ENCODE measurements at places on chromosomes 3 and 15. TPM values are rescaled to one million over a fixed set of nuclear protein-coding genes. Genes with fewer than 3 reads are reported as not detected.

- no peaks in the 10 kb centered on the region for H3K36me3 ChIP-seq
- H3K4me1 ChIP-seq, result peaks cover 6% of the 10 kb centered on the region
- H3K27ac ChIP-seq, result no peak overlapping the region
- DNase-seq, result no peak
- H3K27me3 ChIP-seq, result no peaks in the 10 kb centered on the region
Measured at GRCh38 chr15:39743611-39744010, 39.0 kb downstream of the FSIP1 start.

- no peaks in the 10 kb centered on the region for H3K27me3 ChIP-seq
- no peaks in the 10 kb centered on the region for H3K36me3 ChIP-seq
- no peak overlapping the region for H3K4me3 ChIP-seq
- H3K27ac ChIP-seq, result no peak overlapping the region
- no peaks in the 10 kb centered on the region for H3K4me1 ChIP-seq
- no peak for DNase-seq
Measured at GRCh38 chr3:43970920-43971319, 270.8 kb upstream of the TOPAZ1 start.

GRCh38 chr15:69593981-69594966 lies 141.7 kb downstream of the RPLP1 start:
- no peak overlapping the region for H3K27ac ChIP-seq
- H3K36me3 ChIP-seq, result no peaks in the 10 kb centered on the region
- peaks cover 20% of the 10 kb centered on the region for H3K4me1 ChIP-seq
- H3K4me3 ChIP-seq, result no peak overlapping the region

GRCh38 chr3:113204371-113204770 lies 7.0 kb upstream of the BOC start:
- no peaks in the 10 kb centered on the region for H3K4me1 ChIP-seq
- no peak overlapping the region for H3K27ac ChIP-seq
- no peaks in the 10 kb centered on the region for H3K27me3 ChIP-seq
- DNase-seq, result no peak
- H3K4me3 ChIP-seq, result no peak overlapping the region

IL5RA gene
- total RNA-seq, result 12.4 TPM

FAM107A gene
- total RNA-seq, result not detected

GRCh38 chr3:102715030-102715697 lies 280.3 kb downstream of the ZPLD1 start:
- no peaks in the 10 kb centered on the region for H3K36me3 ChIP-seq
- no peak overlapping the region for H3K27ac ChIP-seq
- no peak overlapping the region for H3K4me3 ChIP-seq
- no peaks in the 10 kb centered on the region for H3K4me1 ChIP-seq

LARP6 gene
- total RNA-seq, result not detected

DNA sequence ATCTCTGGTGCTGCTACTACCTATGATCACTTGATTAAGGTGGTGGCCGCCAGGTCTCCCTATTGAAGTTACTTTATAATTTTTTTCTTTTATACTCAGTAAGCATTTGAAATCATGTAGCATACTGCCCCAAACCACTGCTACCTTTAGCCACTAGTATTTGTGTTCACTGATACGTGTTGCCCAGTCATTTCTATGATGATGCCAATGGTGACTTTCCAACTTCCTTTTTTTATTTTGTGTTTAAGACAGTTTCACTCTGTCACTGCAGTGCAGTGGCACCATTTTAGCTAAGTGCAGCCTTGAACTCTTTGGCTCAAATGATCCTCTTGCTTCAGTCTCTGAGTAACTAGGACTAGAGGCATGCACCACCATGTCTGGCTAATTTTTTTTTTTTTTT lies 598.2 kb downstream of the NAALADL2 start:
- no peak for DNase-seq
- no peaks in the 10 kb centered on the region for H3K27me3 ChIP-seq
- H3K36me3 ChIP-seq, result no peaks in the 10 kb centered on the region
- H3K4me3 ChIP-seq, result no peak overlapping the region
- H3K4me1 ChIP-seq, result no peaks in the 10 kb centered on the region
- no peak overlapping the region for H3K27ac ChIP-seq

ERICH6 gene
- total RNA-seq, result 3.6 TPM

ANKUB1 gene
- not detected for total RNA-seq

GRCh38 chr3:190562866-190563510 lies 49.1 kb downstream of the IL1RAP start:
- H3K27ac ChIP-seq, result no peak overlapping the region
- no peak overlapping the region for H3K4me3 ChIP-seq
- H3K27me3 ChIP-seq, result no peaks in the 10 kb centered on the region
- no peaks in the 10 kb centered on the region for H3K36me3 ChIP-seq
- H3K4me1 ChIP-seq, result no peaks in the 10 kb centered on the region
- DNase-seq, result no peak

HESX1 gene
- total RNA-seq, result not detected

DNA sequence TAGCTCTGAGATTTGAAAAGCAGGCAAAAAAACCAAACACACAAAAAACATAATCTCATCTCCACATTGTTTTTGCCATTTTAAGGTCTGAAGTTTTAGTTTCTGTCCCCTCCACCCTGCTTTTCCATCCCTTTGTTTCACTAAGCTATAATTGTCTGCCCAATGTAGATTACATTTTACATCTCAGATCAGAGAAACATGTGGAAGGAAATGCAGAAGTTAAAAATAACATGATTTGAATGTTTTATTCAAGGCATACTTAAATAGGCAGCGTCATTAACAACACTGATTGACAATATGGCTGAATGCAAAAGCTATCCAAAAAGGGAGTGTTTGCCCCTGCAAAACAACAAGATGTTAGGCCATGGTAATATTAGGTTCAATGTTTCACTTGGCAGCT lies 448.1 kb upstream of the ZNF385D start:
- H3K4me1 ChIP-seq, result no peaks in the 10 kb centered on the region
- DNase-seq, result no peak
- no peaks in the 10 kb centered on the region for H3K27me3 ChIP-seq
- H3K27ac ChIP-seq, result no peak overlapping the region
- no peaks in the 10 kb centered on the region for H3K36me3 ChIP-seq

DNA sequence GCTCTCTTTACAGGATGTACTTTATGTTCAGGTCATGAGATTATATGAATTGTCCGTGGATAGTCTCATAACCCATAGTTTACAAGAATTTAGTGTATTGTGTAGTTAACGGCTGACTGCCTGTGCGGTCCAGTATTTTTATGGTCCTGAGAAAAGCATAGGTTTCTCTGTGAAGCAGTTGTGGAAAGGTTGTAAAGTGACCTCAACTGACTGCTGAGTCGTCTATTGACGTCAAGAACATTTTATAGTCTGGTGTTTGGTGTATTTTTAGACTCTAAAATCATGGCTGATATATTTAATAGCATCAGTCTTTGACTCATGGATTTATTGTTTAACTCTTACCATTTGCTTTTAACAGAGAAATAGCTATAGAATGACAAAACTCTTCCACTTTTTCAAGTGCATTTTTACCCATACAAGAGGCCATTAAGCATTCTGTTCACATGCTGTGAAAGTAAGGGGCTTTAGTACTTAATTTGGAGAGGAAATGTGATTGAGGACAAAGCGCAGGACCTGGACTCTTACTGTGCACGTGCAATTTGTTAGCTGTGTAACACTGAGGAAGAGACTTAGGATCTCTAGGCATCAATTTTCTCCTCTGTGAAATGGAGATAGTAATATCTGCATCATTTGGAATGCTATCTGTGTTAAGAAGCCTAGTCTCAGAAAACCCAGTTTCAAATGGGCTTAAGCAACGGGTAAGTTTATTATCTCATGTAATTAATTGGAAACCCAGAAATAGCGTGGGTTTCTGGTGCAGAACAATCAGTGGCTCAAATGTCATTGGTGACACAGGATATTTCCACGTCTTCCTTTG lies 240.8 kb downstream of the NFKBIZ start:
- no peak overlapping the region for H3K27ac ChIP-seq
- no peak for DNase-seq
- no peaks in the 10 kb centered on the region for H3K27me3 ChIP-seq

DNA sequence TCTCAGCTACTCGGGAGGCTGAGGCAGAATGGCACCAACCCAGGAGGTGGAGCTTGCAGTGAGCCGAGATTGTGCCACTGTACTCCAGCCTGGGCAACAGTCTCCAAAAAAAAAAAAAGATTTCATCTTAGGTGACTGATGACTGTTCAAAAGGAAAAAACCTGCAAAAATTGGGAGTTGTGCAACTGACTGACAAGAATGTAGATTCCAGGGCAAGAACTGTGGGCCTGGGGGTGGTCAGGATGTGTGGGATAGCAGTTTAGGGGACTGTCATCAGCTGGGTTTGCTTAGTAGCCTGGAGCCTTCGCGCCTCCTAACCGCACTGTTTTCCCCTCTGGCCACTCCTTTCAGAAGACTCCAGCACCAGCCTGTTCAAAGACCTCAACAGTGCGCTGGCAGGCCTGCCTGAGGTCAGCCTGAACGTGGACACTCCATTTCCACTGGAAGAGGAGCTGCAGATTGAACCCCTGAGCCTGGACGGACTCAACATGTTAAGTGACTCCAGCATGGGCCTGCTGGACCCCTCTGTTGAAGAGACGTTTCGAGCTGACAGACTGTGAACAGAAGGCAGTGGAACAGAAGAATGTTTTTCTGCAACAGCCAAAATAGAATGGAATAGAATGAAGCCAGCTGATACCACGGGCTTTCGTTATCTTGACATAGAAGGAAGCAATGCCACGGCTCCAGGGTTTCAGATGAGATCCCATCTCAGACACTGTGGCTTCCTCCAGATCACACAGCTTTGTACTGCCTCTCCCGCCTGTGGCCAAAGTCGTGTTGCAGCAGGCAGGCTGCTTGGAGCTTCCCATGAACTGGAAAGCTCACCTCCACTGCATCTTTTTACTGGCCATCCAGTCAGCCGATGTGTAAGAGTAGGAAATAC lies 75.3 kb upstream of the BLM start:
- no peaks in the 10 kb centered on the region for H3K4me1 ChIP-seq
- no peak for DNase-seq
- H3K27me3 ChIP-seq, result no peaks in the 10 kb centered on the region
- H3K36me3 ChIP-seq, result peaks cover 35% of the 10 kb centered on the region
- H3K4me3 ChIP-seq, result no peak overlapping the region

- H3K36me3 ChIP-seq, result no peaks in the 10 kb centered on the region
- no peaks in the 10 kb centered on the region for H3K27me3 ChIP-seq
- DNase-seq, result no peak
- no peak overlapping the region for H3K4me3 ChIP-seq
- no peaks in the 10 kb centered on the region for H3K4me1 ChIP-seq
- H3K27ac ChIP-seq, result no peak overlapping the region
Measured at GRCh38 chr3:37753428-37753827, 108.3 kb upstream of the CTDSPL start.

- no peaks in the 10 kb centered on the region for H3K36me3 ChIP-seq
- H3K27me3 ChIP-seq, result no peaks in the 10 kb centered on the region
- no peak for DNase-seq
- no peaks in the 10 kb centered on the region for H3K4me1 ChIP-seq
- no peak overlapping the region for H3K27ac ChIP-seq
Measured at GRCh38 chr3:112802338-112802737, 44.3 kb downstream of the CD200R1L start.

DNA sequence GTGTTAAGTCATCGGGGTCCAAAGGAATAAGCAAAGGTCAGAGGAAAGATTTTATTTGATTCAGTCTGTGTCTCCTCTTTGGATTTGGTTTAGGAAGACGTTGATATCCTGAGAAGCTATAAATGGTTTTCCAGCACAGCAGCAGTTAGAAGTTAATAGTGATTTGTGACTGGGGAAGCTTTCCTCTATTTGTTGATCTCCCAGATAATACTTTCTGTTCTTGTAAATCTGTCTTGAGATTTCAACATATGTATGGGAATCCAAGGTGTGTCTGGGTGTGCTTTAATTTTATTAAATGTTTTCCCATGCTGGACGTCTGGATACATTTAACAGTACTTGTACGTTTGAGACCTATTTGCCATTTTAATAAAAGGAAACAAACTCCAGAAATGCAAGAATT lies 409.5 kb downstream of the ROBO1 start:
- H3K4me3 ChIP-seq, result no peak overlapping the region
- H3K4me1 ChIP-seq, result no peaks in the 10 kb centered on the region
- no peak overlapping the region for H3K27ac ChIP-seq
- H3K36me3 ChIP-seq, result no peaks in the 10 kb centered on the region

DNA sequence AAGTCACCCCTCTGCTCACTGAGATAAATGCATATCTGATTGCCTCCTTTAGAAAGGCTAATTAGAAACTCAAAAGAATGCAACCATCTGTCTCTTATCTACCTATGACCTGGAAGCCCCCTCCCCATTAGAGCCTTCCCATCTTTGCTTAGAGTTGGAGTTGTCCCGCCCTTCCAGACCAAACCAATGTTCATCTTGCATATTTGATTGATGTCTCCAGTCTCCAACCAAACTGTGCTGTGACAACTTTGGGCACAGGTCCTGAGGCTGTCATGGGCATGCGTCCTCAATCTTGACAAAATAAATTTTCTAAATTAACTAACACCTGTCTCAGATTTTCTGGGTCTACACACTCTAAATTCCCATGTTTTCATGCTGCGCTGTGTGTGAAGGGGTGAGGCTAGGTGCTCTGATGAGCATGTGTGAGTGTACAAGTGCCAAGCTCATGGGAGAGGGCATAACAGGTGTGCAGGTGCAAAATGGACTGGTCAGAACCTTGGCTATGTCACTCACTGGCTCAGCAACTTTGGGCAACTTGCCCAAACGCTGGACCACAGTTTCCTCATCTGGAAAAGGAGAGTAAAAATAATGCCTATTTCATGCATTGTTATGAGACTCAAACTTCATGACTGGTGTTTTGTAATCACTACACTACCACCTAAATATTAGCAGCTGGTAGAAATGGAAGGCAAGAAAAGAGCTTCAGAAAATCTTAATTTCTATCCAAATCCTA lies 7.2 kb downstream of the DAPK2 start:
- peaks cover 3% of the 10 kb centered on the region for H3K4me1 ChIP-seq
- no peaks in the 10 kb centered on the region for H3K27me3 ChIP-seq
- no peak overlapping the region for H3K4me3 ChIP-seq
- H3K27ac ChIP-seq, result no peak overlapping the region
- DNase-seq, result no peak

DNA sequence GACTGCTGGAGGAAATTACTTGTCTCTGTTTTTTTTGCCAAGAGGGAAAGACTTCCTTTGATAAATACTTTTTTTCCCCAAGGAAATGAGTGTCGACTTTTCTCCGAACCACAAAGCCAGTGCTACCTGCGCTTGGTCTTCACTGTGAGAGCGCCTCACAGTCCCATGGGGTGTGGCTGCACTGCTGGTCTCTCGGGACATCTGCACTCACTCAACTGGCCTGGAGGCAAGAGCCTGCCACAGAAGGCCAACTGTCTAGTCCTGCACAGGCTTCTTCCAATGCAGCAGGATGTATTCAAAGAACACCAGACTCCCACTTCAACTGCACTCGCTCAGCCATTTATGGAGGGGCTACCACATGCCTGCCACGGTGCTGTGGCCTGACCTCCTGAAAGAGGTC lies 40.6 kb upstream of the CGNL1 start:
- H3K4me1 ChIP-seq, result no peaks in the 10 kb centered on the region
- DNase-seq, result no peak
- no peaks in the 10 kb centered on the region for H3K36me3 ChIP-seq
- no peak overlapping the region for H3K27ac ChIP-seq
- no peaks in the 10 kb centered on the region for H3K27me3 ChIP-seq
- no peak overlapping the region for H3K4me3 ChIP-seq

CA12 gene
- not detected for total RNA-seq

All from natural killer cell (primary cell).